ENCODE measurements at places on chromosomes 3 and 15.

DNA sequence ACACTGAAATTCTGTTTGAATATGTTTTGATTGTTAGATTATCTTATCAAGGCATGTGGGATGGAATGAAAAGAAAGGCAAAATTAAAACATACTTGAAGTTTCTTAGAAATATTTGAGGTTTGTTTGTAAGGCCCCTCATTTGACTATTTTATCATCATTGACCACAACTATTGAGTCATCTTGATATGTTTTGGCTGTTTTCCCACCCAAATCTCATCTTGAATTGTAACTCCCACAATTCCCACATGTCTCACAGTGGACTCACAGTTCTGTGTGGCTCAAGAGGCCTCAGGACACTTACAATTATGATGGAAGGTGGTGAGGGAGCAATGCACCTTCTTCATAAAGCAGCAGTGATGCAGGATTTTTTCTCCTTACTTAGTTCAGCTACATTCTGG, 917.1 kb downstream of the PLOD2 start:
- no peak for DNase-seq

DNA sequence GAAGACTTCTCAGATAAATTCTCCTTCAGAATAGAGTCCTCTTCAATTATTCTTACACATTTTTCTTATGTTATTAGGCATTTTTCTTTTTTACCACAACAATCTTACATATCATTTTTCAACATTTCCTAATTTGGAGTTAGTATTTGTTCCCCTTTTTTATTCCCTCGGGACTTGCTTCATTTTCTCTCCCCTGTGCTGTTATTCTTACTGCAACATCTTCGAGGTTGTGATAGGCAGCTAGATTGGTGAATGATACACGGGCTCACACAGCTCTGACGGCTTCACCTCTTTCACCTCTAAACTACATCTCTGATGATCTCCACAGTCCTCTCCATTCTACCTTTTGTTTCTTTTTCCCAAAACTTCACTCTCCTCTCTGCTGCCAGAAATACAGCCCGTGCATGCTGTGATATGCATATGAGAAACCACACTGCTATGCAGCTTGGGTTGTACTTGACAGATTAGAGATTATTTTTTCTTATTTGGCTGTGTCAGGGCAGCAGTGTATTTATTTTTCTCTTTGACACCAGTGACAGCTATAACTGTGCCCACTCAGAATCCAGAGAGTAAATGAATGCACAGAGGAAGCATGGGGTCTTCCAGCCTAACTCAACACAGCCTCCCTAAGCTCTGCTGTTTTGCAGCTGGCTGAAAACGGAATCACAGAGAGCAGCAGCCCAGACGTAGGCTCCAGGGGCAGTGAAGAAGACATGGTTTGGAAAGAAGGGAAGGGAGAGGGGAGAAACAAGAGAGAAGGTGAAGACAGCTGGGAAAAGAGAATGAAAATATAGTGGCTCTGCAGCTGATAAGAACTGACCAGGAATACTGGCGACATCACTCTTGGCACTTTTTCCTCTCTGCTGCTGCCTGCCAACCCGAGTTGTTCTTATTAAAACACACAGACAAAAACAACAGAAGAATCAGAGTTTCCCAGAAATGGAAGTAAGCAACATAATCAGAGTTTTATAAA, 61.8 kb downstream of the SLC9A9 start:
- no peak for DNase-seq

- DNase-seq: no peak
Measured at GRCh38 chr3:10393514-10393913, 72.6 kb upstream of the SEC13 start.

DNA sequence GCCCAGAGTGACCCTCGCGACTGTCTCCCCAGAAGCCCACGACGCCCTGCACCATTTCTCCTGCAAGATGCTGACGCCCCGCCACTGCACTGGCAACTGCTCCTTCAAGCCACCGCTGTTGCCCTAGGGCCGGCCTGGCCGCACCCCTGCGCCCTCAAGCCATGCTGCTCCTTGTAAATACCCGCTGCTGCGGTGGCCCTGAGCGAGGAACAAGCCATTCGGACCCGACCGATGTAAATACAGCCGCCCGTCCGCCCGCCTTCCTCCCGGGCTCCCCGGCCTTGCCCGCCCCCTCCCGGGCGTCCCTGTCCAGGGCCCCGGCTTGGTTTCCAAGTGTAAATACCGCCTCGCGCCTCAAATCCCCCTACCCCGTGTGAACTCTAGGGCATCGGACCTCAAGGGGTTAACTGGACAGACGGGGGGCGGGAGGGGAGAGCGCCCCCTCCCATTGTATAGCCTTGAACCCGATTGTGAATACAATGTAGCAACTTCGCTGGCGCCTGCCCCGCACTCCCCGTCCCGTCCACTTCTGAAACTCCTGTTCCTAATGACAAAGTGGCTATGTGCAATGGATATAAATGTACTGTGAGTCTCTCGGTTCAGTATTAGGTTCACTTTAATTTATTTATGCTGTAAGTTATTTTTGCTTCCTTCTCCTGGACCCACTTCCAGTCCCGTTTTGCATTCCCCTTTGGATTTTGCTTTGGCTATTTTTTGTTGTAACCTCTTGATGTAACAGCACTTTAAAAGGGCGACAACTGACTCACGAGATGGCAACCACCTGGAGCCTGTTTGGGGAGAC, 5.9 kb downstream of the RNU6-1 start:
- DNase-seq: no peak

- DNase-seq: no peak
Measured at GRCh38 chr3:48596676-48597407, 1.7 kb upstream of the COL7A1 start.

- DNase-seq: peak; percentile 84
Measured at GRCh38 chr3:170869645-170870593, at the start of gene RPL22L1. RPL22L1 (minus strand) TSS chr3:170870195; CDS start chr3:170870167, 28 bp downstream.

DNA sequence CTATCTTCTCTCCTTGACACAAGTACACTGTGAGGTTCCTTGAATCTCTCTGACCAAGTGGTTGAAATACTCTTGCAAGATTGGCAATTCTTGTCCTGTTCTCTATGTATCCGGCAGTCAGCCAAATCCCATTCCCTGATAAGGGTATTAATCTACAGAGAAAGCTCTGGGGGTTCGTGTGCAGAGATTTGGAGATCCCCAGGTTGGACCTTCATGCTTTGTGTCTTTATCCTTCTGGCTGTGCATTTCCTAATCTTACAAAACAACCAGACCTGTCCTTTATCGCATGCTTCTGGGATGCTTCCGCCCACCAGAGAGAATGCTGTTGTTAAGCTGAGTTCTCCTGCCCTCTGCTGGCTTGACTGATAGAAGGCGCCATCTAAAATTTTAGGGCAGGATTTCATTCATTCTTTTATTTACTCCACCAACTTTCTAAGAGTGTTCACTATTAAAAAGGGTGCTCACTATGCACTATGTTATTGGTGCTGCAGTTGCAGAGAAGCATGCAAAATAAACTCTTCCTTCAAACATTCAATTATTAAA, 8.6 kb upstream of the SST start:
- DNase-seq: no peak

DNA sequence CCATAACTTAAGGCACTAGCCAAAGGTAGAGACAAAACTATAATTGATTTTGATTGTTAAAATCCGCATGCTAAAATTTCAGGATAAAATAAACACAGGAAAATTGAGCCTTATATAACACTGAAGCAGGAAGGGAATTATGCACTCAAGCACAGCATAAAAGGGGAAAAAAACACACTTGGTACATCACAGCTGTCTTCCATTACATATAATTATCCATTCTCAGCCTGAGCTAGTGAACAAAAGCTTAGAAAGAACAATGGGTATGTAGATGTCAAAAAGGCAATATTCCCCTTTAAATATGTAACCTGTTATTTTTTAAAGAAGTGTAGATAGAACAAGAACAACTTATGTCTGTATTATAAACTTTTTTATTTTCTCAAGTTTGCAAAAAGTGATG, 899.2 kb downstream of the ROBO1 start:
- no peak for DNase-seq

GRCh38 chr3:10506696-10507095, 1.3 kb upstream of the ATP2B2 start:
- no peak for DNase-seq

DNA sequence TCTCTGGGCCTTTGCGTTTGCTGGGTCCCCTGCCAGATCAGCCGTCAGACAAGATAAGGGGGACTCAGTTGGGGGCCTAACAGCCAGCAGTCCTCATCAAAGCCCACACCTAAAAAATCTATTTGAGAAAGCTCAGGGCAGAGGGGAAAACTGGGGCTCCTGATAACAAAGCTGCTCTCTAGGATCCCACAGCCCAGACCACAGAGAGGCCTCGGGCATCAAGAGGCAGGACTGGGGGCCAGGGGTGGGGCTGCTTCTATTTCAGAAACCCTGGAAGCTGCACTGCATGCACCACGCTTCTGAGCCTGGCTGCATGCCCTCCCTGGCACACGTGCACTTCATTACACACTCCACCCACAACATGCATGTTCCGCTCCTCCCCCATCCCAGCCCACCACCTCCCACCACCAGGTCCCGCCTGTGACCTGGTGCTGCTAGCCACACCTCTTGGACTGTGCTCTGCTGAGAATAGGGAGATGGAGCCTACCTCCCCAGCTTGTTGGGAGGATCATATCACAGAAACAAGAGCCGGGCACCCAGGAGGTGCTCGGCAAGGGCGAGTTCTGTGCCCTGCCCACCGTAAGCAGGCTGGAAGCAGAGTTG, 26.6 kb downstream of the FBLN2 start:
- no peak for DNase-seq

DNA sequence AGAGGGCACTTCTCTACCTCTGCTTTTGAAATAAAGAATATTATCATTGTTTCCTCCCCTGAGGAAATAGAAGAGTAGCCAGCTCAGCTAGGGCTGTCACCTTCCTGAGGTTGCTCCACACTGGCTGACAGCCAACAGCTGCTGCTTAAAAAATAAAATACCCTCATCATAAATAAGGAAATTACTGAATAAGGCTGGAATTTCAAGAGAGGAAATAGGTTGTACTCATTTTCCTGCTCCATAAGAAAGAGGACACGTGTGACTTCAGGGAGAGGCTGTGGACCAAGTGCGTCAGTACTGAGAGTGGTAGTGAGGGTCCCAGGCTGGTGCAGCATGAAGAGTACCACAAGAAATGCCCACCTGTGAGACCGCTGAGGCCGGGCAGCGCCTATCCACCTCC, 8.1 kb upstream of the C2CD4B start:
- no peak for DNase-seq

- DNase-seq: no peak
Measured at GRCh38 chr3:109241459-109242186, 74.7 kb downstream of the DPPA2 start.

- no peak for DNase-seq
Measured at GRCh38 chr3:61610316-61610715, 48.9 kb downstream of the PTPRG start.

GRCh38 chr15:100131321-100132224, 210.2 kb downstream of the ADAMTS17 start:
- DNase-seq: peak; percentile 26

GRCh38 chr3:33439546-33440327, 468 bp downstream of the UBP1 start:
- DNase-seq: peak; percentile 9

DNA sequence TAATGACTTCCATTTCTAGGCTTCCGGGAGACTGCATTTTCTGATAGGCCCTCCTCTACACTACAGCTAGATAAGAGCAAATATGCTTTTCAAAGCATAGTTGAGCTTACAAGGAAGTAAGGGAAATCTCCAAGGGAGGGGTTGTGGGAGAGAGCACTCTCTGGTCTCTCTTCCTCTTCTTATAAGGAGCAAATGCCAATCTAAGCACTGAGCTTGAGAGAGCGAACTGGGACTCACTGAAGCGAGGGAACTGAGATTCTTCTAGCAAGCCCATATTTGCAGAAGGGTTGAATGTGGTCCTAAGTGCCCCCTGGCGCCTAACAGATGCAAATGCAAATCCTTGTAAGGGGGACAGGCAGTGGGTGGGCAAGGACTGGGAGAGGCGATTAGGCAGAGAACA, 164.8 kb downstream of the ERC2 start:
- no peak for DNase-seq

DNA sequence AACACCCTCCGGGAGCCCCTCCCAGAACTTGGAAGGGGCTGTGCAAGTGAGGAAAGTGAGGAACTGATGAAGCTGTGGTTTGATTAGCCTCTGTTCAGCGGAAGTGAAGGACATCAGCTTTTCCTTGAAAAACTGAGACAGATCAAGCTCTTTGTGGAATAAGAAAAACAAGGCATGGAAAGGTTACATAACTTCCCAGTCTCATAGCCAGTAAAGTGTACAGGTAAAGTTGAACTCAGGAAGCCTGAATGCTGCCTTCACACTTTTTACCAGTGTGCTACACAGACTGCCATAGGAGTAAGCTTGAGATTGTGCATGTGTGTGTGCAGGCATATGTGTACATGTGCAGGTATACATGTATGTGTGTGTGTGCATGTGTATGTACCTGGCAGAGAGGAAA, 293.2 kb downstream of the FGF12 start:
- DNase-seq: no peak

DNA sequence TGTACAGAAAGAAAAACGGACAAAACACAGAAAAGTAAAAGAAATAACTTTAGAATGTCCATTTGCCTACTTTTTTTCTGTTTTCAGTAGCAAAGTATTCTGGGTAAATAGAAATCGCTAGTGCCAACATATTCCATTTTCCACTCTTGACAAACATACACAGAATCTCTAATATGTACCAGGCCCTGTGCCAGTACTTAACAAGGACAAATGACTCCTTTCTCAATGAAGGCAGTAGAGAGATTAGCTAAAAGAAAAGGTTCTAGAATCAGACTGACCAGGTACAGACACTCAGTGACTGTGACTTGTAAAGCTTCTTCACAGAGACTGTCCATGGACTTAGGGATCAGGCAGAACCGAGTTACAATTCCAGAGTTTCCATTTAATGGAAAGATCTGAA, 165.8 kb upstream of the STAC start:
- no peak for DNase-seq

GRCh38 chr3:12990781-12991480, 82.3 kb downstream of the IQSEC1 start:
- DNase-seq: no peak

GRCh38 chr3:105422645-105423044, 55.9 kb downstream of the ALCAM start:
- DNase-seq: no peak

- no peak for DNase-seq
Measured at GRCh38 chr15:80464951-80465625, 60.9 kb downstream of the ARNT2 start.

GRCh38 chr15:100690795-100691158, 88.4 kb downstream of the ASB7 start:
- DNase-seq: no peak

- DNase-seq: no peak
Measured at GRCh38 chr3:142027735-142028134, 121.6 kb downstream of the TFDP2 start.

DNA sequence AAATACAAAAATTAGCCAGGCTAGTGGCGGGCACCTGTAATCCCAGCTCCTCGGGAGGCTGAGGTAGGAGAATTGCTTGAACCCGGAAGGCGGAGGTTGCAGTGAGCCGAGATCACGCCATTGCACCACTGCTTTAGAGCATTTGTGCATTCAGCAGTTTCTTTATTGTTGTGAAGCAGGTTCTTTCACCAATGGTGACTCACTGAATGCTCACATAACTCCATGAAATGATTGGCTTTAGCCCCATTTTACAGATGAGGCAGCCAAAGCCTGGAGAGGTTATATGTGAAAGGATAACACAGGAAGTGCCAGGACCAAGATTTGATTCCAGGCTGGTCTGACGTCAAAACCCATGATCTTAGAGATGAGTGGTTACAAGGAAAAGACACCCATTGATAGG, 195.2 kb downstream of the SLCO3A1 start:
- DNase-seq: no peak

- DNase-seq: no peak
Measured at GRCh38 chr3:53092942-53093341, 37.3 kb downstream of the RFT1 start.

Data from stimulated activated CD4-positive, alpha-beta T cell treated with anti-CD3 and anti-CD28 coated beads, TNF-alpha, amount 100 ng/mL, for 48 hours (primary cell).